ENCODE measurements at places on chromosomes 2 and 18.

- no peak for DNase-seq
These were observed 228.5 kb downstream of the TTC32 start for GRCh38 chr2:19673213-19673791.

DNA sequence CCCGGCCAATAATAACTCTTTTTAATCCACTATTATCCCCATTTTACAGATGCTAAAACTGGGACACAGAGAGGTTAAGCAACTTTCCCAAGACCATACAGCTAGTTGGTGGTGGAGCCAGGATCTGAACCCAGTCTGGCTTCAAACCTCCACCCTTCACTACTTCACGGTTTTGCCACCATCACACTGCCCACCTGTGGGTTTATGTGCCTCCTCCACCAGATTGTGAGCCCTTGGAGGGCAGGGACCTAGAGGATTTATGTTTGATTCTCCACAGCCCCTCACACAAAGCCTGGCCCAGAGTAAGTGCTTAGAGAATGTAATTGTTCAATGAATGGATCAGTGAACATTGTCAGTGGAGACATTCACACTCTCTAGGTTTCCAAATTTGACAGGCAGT, 153.4 kb upstream of the MYCN start:
- DNase-seq = no peak

DNA sequence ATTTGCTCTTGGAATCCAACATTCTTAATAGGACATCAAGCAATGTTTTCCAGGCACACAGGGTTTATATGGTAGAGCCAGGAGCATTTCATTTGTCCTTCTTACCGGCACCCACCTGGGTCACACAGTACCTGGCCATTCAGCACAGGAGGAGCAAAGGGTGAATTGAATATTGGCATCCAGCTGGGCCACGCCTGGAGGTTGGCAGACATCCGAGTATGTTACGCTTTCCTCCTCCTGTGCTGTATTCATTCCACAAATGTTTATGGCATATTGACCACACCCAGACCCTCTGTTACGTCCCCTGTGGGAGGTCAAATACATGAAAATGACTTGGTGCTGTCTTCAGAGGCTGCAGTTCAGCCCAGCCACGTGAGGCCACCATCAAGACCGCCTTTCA, 206.2 kb downstream of the RTP5 start:
- no peak for DNase-seq

DNA sequence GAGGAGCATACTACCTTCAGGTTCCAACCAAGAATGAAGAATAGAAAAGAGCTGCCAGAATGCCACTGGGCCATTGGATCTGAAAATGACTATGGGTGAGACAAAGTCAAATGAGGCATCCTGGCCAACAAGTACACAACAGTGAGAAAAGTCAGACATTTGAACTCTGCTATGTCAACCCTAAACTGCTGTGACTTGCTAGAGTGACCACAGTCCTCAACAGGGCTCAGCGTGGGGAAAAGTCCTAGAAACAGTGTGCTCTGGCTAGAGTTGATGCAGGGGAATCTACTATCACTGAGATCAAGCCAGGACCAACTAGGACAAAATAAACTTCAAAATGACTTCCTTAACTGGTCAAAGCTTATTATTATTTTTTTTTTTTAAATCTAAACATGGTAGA, 98.2 kb upstream of the FZD5 start:
- no peak for DNase-seq

GRCh38 chr2:60414495-60415138, 138.8 kb downstream of the BCL11A start:
- DNase-seq = no peak

GRCh38 chr18:55623626-55624025, 35.6 kb upstream of the TCF4 start:
- no peak for DNase-seq

Data from activated CD4-positive, alpha-beta memory T cell treated with anti-CD3 and anti-CD28 coated beads, Interleukin-2, amount 10 ng/mL, durations not matched to agents 7 days and 5 days (primary cell).